RPMI8226 (cell line): ENCODE measurements at places on chromosomes 3 and 15.

GRCh38 chr3:14680716-14681115 lies 5.8 kb downstream of the C3orf20 start:
- DNase-seq: no peak

GRCh38 chr3:172333042-172333377 lies 115.2 kb downstream of the GHSR start:
- DNase-seq: no peak

DNA sequence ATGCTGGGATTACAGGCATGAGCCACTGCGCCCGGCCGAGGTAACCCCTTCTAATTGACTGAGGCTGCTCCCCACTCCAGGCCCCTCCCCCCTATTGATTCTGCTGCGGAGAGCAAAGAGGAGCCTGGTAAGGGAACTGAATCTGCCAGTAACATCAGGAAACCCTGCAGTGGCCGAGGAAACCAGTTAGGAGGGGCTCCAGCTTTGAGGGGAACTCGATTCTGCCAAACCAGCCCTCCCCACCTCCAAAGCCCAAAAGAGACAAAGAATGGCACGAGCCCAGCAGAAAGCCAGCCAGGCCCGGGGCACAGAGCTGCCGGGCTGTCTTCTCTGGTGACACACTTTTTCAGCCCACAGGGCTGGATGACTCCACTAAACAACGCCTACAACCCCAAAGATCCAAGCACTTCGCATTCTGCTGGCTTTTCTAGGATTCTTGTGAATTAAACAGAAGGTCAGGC lies 15.0 kb upstream of the ACAD9 start:
- DNase-seq: no peak

- DNase-seq: no peak
These were observed 270.5 kb upstream of the ADAMTS9 start for GRCh38 chr3:64958199-64958843.

DNA sequence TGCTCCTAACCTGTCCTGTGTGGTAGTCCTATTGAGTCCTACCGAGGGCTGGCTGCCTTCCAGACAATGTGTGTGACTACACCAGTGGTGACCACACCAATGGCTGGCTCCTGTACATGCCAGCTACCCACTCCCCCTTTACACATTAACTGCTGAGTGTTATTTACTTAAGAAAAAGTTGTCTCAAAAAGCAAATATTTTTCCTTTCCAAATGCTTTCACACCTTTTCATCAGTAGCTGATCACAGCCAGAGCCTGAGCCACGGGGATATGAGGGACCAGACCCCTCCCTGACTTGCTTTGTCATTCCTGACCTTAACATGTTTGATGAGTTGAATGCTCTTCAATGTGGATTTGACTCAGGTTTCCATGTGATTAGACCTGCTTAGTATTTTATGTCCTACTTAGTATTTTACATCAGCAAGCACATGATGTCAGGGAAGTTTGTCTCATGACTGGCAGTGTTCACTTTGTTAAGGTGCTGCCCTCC lies 29.6 kb upstream of the GREM1 start:
- no peak for DNase-seq
